Activated naive CD8-positive, alpha-beta T cell treated with anti-CD3 and anti-CD28 coated beads, Interleukin-2, amount 10 ng/mL, durations not matched to agents 7 days and 5 days (primary cell): ENCODE measurements at places on chromosomes 5 and 9.
A peak's percentile ranks its signal among the peaks of the same experiment; 100 is the strongest.

DNA sequence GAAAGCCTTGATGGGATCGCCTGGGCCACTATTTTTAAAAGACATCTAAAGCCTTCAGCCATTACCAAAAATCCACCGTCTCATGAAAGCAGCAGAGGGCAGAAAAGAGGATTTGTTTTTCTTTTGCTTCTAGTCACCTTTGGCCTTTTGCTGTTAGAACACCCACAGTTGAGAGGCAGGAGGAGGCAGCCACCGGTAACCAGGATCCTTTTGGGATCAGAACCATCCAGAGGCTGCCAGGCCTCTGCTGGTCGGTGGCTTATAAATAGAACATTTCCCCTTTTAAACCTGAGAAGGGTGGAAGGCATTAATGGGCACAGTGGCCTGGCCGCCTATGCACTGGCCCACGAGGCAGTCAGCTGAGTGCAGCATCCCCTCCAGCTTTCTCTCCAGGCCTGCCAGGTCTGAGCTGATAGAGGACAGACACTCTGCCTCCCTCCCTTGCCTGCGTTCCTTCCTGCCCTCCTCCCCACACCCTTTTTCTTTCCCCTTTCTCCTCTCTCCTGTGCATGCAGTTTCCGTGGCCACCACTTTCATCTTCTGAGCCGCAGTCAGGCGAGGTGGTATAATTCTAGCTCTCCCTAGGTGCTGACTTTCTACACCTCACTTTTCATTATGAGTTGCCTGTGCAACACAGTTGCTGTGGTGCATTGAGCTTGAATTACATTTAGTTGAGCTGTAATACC lies 253.4 kb downstream of the ARHGAP26 start:
- peak; percentile 43 for DNase-seq

- DNase-seq = no peak
Observed at GRCh38 chr5:386432-387341, 56.3 kb upstream of the EXOC3 start.

DNA sequence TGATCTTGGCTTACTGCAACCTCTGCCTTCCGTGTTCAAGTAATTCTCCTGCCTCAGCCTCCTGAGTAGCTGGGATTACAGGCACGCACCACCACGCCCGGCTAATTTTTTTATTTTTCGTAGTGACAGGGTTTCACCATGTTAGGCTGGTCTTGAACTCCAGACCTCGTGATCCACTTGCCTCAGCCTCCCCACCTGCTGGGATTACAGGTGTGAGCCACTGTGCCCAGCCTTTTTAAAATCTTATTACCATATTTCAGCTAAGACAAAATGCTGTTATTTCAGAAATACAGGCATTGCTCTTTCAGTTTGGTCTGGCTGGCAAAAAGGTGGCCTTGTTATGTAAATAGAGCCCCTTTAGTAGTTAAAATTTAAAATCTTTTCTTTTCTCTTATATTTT lies 46.9 kb upstream of the GLDC start:
- DNase-seq = no peak

DNA sequence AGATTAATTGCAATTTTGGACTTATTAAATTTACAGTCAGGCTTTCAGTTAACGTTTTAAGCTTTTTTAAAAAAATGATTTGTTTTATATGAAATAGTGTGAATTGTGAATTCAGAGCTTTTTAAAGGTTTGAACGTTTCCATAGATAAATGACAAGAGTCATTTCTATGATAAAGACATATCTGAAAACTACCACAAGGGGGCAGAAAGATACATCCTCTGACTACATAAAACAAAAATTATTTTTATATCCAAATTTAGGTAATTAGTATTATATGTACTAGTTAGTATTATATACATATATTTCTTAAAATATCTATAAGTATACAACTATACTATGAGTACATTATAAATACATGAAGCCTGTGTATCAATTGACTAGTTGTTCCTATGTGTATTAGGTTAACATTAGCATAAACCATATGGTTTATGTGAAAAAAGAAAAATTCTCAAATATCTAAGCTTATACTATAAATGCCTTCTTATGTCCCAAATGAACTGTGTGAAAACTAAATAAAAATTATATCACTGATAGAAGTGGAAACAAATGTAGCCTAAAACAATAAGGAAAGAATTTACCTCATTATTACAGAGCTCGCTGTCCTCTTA lies 155.2 kb downstream of the MEF2C start:
- DNase-seq = no peak

GRCh38 chr9:95762322-95762721 lies 113.2 kb upstream of the ERCC6L2 start:
- no peak for DNase-seq

DNA sequence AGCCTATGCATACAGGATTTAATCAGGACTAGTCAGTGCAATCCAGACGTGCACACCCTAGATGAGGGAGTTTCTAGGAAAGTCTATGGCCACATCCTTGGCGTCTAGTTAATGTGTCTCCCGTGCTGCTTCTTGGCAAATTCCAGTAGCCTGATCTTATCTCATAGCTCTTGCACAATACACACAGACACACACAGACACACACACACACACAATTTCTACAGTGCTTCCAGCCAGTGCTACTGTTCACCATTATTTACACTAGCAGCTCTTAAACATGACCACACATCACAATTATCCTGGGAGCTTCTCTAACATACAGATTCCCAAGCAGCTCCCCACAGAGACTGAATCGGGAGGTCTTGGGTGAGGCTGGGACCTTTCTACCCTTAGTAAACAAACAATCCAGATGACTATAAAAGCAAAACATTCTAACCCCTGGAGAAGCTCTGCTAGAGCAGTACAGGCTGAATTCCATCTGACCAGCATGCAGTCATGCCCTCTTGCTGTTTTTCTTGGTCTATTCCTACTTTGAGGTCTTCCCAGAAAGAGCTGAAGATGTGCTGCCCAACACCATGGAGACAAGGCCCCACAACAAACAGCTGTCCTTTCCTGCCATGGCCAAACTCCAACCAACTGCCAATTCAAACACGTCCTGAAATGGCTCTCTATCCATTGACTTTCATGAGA lies 236.6 kb downstream of the DEPDC1B start:
- no peak for DNase-seq

GRCh38 chr9:130394814-130395470 lies 49.8 kb upstream of the ASS1 start:
- no peak for DNase-seq

DNA sequence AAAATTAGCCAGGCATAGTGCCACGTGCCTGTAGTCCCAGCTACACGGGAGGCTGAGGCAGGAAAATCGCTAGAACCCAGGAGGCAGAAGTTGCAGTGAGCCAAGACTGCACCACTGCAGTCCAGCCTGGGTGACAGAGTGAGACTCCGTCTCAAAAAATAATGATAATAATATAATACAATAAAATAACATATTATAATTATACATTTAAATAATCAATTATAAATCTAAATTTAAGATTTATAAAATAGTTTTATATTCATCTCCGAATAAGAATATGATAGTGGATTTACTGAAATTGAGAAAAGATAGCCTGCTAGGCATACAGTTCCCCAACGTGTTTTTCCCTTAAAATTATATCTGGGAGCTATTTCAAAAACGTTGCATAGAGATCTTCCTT lies 599.6 kb downstream of the CDH18 start:
- DNase-seq = no peak

DNA sequence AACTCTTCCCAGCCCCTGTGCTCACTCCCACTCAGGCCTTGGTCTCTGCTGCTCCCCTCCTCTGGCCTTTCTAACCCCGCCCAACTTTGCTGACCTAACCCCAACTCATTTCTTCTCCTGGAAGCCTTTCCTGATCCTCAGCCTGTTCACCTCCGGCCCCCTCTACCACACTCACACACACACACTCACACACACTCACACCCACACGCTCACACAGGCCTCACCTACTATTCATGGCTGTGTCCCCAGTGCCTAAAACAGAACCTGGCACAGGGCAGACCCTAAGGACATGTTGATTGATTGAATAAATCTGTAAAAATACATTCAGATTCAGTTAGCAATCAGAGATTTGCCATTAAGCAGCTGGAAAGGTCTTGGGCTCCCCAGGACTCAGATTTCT lies 28.5 kb upstream of the LHX2 start:
- no peak for DNase-seq

- no peak for DNase-seq
Observed at GRCh38 chr5:61304590-61305381, 27.3 kb upstream of the ZSWIM6 start.

DNA sequence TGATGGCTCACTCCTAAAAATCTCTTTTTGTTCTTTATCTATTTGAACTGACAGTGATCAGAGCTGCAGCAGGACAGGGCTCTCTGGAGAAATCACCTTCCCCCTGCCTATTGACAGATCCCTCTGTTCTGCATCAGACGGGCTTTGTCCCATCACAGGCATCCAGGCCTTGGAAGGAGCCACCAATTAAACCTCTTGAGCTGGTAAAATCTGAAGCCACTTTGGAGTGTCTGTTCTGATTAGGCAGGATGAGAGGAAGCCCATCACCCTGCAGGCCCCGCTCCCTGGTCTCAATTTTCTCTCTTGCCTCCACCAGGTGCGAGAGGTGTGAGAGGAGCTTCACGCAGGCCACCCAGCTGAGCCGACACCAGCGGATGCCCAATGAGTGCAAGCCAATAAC lies 97.7 kb downstream of the PRDM6 start:
- no peak for DNase-seq

DNA sequence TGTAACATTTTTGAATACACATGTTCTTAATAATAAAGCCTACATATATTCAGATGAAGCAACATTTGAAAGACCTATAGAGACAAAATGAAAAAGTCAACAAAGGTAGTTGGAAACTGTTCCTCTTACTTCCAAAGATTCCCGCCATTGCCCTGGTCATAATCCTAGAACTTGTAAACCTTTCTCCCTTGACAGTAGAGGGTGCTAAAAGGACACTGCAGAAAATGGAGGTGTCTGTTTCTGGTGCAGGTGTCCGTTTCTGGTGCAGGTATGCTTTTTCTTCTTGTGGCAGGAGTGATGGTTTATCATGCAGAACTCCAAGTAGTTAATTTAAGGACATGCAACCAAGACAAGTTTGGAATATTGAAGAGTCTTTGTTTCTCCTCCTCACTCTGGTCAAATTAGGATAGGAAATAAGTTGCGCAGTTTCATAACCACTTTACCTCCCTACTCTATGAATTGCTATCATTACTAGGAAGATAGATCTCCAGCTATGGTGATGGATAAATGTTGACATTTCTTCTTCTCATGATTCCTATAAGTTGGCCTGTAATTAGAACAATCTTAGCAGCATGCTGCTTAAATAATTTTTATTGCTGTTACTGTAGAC lies 56.0 kb upstream of the FAM174A start:
- DNase-seq = no peak

DNA sequence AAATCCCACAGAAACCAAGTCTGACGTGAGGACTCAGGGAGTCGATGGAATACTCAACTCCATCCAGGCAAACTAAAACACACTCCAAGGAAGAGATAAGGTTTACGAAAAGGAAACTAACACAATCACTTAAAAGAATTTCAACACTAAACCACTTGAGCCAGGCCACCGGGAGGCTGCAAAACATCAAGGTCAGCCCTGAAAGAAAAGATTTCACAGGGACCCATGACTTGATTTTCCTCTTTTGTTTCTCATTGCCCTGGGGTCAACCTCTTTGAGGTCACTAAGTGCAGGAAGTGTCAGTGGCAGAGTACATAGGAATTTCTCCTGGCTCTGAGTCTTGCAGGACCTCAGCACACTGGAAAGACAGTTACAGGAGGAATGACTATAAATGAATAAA lies 77.8 kb upstream of the TARS1 start:
- no peak for DNase-seq

GRCh38 chr5:969408-969839 lies 39.2 kb upstream of the NKD2 start:
- no peak for DNase-seq

DNA sequence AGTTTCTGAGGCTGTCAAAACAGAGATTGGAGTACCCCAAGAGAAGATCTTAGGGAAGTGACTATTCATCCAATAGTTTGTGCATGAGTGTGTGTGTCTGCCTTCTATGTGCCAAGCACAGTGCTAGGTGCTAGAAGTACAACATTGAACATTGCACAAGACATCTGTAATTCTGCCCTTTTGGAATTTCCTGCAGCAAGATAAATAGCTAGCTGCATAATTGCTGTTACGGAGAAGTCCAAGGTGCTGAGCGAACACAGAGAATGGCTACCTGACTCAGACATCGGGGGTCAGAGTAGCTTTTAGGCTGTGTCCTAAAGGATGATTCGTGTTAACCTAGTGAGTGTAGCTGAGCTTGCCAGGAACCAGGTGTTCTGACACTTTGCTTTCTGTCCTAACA lies 44.8 kb downstream of the PAPPA start:
- DNase-seq = no peak

- DNase-seq = no peak
Observed at GRCh38 chr5:60362158-60362557, 337.8 kb downstream of the DEPDC1B start.

- no peak for DNase-seq
Observed at GRCh38 chr5:14640765-14641164, 23.8 kb upstream of the OTULIN start.

DNA sequence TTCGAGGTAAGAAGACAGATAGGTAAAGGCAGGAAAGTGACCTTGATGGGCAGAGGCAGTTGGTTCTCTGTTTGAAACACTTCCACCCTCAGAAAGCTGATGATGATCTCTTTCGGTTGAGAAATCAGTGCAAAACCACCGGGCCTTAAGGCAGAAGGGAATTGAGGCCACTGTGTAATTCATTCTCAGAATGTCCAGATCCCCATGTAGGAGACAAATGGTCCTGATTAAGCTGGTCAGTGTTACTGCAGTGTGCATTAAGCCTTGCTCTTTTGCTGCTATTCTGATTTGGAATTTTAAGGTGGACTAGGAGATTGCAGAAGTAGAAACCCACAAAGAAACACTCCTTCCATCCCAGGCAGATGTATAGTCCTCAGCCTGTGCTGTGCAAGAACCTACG lies 255.2 kb downstream of the ARHGAP26 start:
- DNase-seq = no peak

GRCh38 chr5:16936989-16937438 lies 926 bp upstream of the MYO10 start:
- no peak for DNase-seq

- no peak for DNase-seq
Observed at GRCh38 chr9:90943341-90943740, 141.7 kb downstream of the SYK start.

DNA sequence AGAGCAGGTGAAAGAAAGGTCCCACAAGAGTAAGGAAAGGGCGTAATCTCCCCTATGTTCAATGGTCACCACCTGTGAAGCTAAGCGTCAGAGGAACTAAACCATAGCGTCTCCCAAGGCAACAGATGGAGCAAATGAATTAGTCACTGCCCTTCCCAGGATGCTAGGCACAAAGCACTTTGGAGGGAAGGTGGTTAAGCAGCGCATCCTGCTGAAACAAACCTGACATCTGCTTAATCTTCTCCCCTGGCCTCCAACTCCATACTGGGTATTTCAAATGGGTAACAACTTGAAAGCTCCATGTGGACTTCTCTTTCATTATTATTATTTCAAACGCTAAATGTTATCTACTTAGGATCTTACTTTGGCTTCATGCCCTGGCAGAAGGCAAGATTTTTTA lies 227.3 kb downstream of the MLLT3 start:
- DNase-seq = no peak

GRCh38 chr5:23316060-23316591 lies 191.3 kb upstream of the PRDM9 start:
- DNase-seq = no peak
